NCI-H446 treated with DMSO at 0.1 percent for 48 hours (cell line): ENCODE measurements at places on chromosomes 3 and 15.
A peak's percentile ranks its signal among the peaks of the same experiment; 100 is the strongest.

- peak; percentile 11 for DNase-seq
Observed at GRCh38 chr3:68706096-68706495, 226.3 kb downstream of the TAFA4 start.

DNA sequence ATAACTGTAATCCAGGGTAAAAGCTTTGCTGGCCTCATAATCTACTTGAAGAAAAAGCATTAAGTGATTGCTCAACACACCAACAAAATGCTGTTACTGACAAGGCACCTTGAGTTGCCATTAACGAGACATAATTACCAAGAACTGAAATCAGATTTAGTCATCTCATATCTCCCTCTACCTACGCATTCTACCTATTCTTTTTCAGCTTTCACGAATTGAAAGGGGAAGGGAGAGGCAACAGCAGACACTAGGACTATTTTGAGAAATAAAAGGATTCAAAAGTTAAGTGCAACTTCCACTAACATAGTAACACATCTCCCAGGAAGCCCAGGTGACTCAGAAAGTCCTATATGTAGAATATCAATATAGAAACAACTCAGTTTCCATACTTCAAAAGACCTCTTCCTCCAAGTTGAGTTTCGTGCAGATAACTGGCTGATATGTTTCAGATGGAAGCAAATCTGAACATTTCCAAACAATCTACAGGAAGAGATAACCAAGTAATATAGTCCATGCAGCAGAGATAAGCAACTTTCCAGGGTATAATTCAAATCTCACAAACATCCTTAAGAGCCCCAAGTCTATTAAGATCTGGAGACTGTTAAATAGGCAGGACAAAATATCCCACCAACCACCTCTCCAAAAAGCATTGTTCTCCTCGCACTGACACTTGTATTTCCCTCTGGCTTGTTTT lies 1.9 kb downstream of the OSBPL10 start:
- no peak for DNase-seq

DNA sequence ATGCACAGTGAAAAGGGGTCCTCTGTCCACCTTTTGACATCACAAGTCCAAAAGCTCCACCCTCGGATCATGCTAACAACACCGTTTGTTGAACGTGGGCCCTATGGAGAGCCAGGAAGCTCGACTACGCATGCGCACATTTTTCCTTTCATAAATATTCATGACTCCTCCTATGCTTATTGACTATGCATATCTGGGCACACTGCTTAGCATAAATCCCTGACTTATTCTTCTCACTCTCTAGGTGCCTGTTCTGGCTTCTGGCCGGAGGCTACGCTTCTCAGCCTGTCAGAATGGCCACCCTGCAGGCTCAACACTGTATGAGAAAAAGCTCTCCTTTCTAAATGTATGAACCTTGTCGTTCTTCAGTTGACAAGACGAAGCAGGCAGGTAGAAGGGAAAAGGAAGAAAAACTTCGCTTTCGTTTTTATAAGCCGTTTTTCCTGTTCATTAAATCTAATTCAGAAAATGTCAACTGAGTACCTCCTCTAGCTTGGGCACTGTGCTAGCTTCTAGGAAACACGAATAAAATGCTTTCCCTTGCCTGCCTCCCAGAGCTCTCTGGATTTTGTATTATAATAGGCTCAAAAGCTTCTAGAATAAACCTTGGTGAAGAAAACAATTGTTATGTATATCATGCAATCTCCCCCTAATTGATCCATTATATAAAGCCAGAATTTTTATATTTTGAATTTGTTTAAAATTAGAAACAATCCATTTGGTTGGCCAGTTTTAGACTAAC lies 207.7 kb downstream of the ATP10A start:
- no peak for DNase-seq

- no peak for DNase-seq
Observed at GRCh38 chr3:112736386-112736785, 95.4 kb upstream of the CCDC80 start.

DNA sequence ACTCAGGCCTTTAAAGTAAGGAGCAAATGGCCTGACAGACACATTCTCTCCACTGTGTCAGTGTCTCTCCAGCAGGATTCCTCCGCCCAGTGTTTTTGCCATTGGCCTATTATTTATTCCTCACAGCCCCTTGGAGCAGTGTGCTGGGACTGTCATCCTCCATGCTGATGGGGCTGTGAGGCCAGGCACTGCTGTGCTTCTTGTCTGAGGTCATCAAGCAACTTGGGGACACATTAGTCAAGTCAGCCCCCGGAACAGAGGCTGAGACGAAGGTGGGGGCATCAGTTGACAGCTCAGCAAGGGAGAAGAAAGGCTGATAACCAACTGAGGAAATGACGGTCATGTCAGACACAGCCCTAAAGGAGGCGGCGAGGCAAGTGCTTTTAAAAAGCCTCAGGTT lies 67.4 kb downstream of the XXYLT1 start:
- DNase-seq, result no peak

GRCh38 chr3:149792452-149793270 lies at the start of gene ANKUB1:
TSS of gene ANKUB1 (minus strand) at chr3:149792554. CDS start at chr3:149792366, 188 bp downstream.
- no peak for DNase-seq
